ENCODE measurements at places on chromosomes 2 and 18.

GRCh38 chr2:101971836-101972235, 19.9 kb upstream of the IL1R2 start:
- DNase-seq: no peak

GRCh38 chr2:196463706-196464105, 175.8 kb upstream of the CCDC150 start:
- DNase-seq: no peak

GRCh38 chr2:178286636-178287035, 92.3 kb downstream of the OSBPL6 start:
- no peak for DNase-seq

- DNase-seq: no peak
Measured at GRCh38 chr2:65381607-65382051, 50.8 kb downstream of the SPRED2 start.

DNA sequence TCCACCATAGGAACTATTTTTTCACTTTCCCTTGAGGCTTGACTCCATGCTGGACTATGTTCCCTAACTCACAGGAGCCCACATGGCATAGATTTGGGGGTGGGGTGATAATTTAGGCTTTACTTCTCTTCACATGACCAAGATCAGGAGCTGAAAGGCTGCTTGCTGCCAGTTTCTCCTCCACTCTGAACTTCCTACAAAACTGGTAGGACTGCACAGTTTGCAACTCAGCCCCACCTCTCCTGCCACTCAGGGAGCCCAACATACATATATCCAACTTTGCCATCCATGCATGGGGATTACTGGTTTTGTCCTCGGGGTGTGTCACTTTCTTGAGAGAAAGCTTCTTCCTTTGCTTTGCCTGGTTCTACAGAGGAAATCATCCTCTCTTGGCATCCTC, 14.2 kb downstream of the INO80D start:
- no peak for DNase-seq

- no peak for DNase-seq
Measured at GRCh38 chr18:44821924-44822323, 141.2 kb downstream of the SETBP1 start.

DNA sequence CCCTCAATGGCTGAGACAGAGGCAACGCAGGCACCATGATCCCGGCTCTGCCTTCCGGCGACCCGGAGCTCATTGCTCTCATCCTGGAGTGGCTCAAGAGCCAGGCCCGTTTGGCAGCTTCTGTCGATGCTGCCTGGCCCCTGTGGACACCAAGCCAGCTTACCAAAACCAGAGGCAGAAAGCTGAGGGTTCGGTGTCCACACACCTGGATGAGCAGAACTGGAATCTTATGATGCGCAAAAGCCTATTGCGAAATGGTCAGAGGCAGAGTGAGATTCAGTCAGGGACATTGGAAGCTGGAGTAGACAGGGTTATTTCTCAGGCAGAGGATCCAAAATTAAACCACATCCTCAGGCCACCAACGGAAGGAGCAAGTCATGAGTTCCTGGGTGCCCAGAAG, 34.9 kb upstream of the TGIF1 start:
- DNase-seq: no peak

GRCh38 chr2:152134488-152135280, 35.8 kb upstream of the CACNB4 start:
- peak; percentile 4 for DNase-seq

GRCh38 chr18:7146067-7146466, 28.5 kb upstream of the LAMA1 start:
- no peak for DNase-seq

DNA sequence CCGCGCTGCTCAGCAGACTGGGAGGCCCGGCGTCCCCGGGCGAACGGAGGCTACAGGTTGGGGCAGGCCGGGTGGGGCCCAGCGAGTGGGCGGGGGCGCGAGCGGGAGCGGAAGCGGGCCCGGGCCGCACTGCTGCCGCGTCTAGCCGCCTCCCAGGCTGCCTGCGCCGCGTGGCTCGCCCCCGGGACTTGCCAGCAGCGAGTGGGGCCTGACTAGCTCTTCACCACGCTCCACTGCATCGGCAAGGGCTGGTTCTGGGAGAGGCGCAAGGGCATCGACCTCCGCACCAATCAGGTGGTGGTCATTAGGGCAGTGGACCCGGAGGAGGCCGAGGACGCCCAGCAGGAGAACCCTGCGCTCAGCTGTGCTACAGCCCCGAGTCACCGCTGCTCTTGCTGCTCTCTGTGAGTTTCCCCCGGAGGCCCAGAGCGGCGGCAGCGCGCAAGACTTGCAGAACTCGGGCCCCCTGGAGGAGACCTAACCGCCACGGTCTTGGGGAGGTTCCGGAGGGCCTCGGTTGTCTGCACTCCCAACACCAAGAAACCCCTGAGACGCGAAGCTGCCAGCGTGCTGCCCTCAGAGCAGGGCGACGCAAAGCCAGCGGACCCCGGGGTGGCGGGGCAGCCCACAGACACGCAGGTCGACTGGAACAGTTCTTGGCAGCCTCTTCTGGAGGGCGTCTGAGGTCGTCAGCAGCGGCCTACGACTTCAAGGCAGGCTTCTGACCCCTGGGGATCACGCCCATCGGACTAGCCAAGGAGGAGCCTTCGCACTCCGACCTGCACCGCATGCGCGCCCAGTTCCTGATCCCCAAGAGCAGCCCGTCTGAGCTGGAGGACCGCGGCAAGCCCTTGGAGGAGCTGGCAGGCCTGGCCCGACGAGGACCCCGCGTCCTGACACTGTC, 27.2 kb upstream of the PTPN2 start:
- no peak for DNase-seq

GRCh38 chr2:769771-770170, 92.6 kb upstream of the TMEM18 start:
- no peak for DNase-seq

DNA sequence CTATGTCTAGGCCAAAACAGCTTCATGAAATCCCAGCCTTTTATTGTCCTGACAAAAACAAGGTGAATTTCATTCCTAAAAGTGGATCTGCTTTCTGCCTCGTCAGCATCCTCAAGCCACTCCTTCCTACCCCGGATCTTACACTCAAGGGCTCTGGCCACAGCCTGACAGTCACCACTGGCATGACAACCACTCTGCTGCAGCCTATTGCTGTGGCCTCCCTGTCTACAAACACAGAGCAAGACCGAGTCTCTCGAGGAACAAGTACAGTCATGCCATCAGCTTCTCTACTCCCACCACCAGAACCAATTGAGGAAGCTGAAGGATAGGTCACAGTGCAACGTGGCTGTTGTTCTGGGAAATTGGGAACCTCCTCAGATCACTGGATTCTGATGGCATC, 106.1 kb downstream of the ICA1L start:
- DNase-seq: no peak

GRCh38 chr18:13361431-13361830, 142.9 kb downstream of the LDLRAD4 start:
- no peak for DNase-seq

GRCh38 chr18:33330711-33331110, 109.8 kb downstream of the CCDC178 start:
- DNase-seq: no peak
